ENCODE measurements at places on chromosomes 5 and 9.

GRCh38 chr5:170248172-170248930 lies 15.6 kb downstream of the C5orf58 start:
- no peak for DNase-seq

GRCh38 chr9:28135549-28135948 lies 562.3 kb upstream of the C9orf72 start:
- DNase-seq, result no peak

GRCh38 chr9:123876750-123877149 lies 53.2 kb downstream of the DENND1A start:
- DNase-seq, result no peak

- DNase-seq, result no peak
These were observed 52.8 kb upstream of the SNAPC3 start for GRCh38 chr9:15369871-15370270.

DNA sequence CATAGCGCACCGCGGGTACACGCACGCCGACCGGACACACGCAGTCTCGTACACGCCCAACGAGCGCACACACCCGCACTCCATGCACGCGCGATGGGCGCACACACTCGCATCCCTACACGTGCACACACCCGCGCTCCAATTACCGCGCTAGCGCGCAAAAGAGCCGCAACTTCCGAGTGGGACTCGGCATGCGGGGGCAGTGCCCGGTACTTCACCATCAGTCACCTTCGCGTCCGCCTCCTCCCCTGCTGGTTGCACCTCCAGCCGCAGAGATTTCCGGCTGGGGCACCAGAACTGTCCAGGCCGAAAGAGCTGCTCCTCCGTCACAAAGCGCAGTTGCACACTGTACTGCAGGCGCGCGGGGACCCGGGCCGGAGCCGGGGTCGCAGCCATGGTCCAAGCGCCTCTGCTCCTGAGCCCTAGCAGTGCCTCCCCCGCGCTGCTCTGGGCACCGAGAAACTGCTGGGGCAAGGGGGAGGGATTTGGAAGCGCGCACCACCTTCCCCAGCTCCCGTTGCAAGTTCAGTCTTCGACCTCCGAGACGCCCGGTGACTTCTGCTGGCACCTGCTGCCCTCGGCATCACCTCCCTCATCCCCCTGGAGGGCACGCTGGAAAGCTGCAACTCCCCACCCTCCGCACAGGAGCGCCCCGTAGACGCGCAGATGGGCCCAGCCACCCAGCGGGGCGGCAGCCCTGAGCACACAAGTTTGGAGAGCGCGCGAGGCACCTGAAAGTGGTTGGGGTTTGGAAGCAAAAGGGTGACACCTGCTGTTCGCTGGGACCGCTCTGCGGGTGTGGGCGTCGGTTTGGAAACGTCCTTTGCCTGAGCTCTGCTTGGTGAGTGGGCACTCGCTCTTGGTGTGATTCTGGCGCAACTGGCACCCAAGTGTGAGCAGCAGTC lies 337.4 kb upstream of the PUM3 start:
- DNase-seq, result peak; percentile 55

DNA sequence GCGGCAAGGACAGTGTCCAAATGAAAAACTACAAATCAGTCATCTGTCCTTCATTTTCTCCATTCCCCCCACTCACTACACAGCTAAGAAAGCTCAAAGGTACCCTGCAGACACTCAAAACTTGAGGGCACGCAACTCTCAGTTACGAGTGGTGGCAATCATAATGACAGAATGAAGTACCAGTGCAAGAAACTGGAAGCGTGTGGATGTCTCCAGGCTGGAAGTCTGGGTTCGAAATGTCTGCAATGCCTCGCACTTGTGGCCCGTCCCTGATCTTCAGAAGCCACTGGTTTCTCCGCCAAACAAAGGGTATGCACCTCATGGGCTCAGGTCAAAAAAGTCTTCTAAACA lies 597 bp upstream of the CENPH start:
- no peak for DNase-seq

- DNase-seq, result no peak
These were observed 68.7 kb upstream of the FSTL4 start for GRCh38 chr5:133680830-133681565.

- no peak for DNase-seq
These were observed 598.5 kb downstream of the BNC2 start for GRCh38 chr9:16271967-16272366.

- DNase-seq, result no peak
These were observed 18.5 kb downstream of the DDX31 start for GRCh38 chr9:132651259-132651658.

- DNase-seq, result no peak
These were observed 385.5 kb downstream of the GLIS3 start for GRCh38 chr9:3914416-3914815.

GRCh38 chr9:12191630-12192029 lies 501.6 kb upstream of the TYRP1 start:
- no peak for DNase-seq

GRCh38 chr9:83959061-83959460 lies 21.0 kb downstream of the HNRNPK start:
- no peak for DNase-seq

GRCh38 chr5:139458580-139459407 lies 3.7 kb downstream of the ECSCR start:
- no peak for DNase-seq

GRCh38 chr9:131747352-131747751 lies 7.5 kb upstream of the RAPGEF1 start:
- DNase-seq, result no peak

DNA sequence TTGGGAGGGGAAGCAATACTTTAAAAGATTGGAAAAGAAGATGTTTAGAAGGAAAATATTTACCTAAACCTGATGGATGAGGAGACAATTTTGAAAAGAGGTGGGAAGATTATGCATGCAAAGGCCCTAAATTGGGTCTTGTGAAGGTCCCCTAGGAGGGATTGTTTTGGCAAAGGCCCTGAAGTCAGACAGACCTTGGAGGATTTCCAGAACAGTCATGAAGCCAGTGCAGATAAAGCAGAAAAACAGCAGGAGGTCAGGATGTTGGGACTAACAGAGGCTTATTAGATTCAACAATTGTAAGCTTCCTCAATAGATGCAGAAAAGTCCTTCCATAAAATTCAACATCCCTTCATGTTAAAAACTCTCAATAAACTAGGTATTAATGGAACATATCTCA lies 361.0 kb upstream of the CDH6 start:
- DNase-seq, result no peak

- no peak for DNase-seq
These were observed 51.0 kb upstream of the IFNK start for GRCh38 chr9:27473111-27473529.

DNA sequence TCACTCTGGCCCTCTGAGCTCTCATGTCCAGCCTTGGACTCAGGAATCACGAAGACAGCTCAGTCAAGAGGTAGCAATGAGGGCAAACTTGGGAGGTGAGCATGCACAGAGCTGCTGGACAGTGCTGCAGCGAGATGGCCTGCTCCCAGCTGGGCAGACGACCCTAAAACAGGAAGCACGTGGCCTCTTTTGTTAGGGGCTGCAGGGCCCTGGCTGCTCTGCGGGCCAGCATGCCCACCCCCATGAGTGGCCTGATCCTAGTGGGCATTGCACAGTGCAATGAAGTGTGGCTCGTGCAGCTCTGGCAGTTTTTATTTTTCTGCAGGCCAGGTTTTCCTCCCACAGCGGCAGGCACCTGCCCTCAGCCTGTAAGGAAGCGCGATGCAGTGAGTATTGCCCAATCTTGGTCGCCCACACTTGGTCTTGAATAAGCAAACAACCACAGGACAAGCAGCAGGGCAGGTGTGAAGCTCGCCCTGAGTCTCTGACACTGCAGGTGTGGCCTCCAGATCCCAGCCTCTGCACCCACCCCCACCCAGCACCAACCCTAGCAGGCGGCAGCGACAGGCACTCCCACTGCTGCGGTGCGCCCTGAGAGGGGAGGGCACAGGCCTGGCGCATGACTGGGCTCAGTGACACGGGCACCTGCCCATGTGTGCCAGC lies 60.8 kb downstream of the SEMA4D start:
- no peak for DNase-seq

DNA sequence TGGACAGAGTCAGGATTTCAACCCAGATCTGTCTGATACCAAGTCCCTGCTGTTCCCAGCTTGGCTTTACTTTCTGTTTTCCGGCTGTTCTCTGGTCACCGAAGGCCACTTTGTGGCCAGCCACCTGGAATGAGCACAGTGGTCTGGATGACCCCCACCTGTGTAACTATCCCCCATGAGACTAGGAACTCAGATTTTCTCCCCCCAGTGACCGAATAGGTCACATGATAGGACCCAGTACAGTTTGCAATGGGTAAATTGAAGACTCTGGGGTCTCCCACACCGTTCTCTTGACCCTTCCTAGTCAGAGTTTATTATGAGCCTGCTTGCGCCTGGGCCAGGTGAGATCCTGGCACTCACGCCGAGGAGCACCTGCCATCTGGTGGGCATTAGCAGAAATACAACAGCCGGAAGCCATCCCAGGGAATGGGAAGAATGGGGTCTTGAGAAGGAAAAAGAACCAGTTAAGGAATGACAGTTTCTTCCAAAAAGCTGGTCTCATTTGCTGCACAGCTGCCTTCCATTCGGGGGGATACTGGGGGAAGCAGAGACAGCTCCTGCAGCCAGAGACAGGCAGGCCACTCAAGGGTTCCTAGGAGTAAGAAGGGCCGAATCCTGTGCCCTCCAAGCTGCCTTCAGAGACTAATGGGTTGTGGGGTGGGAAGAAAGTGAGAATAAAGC lies 7.1 kb downstream of the PHYHD1 start:
- DNase-seq, result peak; percentile 72

DNA sequence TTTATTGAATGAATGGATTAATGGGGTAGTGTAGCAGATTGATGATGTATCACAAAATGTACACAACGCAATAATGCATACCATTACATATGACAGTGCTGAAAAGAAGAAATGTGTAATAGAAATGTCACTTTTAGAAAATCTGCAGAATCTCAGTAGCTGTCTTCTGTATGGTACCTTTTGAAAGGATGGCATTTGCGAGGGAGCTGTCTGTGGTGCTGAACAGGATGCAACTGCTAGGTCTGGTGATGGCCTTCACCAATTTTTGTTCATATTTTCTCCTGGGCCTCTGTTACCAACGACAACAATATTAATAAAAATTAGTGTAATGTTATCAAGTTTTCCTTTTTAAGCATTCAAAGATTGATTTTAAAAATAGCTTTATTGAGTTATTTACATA lies 36.2 kb upstream of the OTULIN start:
- peak; percentile 25 for DNase-seq

- no peak for DNase-seq
These were observed 140.1 kb upstream of the PALM2AKAP2 start for GRCh38 chr9:109639674-109640579.

GRCh38 chr9:33459115-33459514 lies 11.7 kb upstream of the AQP3 start:
- no peak for DNase-seq

DNA sequence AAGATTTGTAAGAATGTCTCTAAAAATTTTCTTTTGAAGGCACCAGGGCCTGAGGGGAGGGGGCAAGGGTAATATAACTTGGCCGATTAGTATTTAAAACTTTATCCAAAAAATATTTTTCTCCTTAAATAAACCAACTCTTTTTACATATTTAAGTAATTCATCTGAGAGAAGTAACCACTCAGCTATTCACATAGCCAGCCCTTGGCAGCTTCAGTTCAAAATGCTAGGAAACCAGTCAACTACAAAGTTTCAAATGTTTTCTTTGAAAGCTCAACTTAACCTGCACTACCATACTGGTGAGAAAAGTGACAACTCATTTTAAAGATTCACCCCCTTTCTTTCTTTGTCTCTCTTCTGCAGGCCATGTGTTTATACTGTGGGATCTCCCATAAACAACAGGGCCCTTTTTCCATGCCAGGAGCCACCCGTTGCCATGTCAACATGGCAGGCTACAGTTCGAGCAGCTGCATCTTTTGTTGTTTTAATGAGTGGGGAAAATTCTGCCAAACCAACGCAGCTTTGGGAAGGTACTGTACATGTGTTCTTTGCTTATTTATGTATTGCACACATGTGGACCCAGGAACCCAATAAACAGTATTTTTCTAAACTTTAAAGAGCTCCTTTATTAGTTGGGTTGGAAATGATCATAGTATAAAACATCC lies 46.3 kb downstream of the AOPEP start:
- no peak for DNase-seq

DNA sequence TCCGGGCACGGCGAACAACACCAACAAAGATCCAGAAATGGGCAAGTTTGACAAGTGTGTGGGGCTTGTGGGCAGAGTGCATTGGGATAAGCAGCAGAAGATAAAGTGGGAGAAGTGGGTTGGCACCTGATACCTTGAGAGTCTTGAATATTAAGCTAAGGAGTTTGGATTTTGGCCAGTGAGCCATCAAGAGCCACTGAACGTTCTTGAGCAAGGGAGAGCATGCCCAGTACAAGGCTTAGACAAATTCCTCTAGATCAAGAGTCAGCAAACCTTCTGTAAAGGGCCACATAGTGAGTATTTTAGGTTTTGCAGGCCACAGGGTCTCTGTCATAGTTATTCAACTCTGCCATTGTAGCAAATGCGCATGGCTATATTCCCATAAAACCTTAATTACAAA lies 26.6 kb upstream of the TRMT10B start:
- DNase-seq, result no peak

GRCh38 chr9:135501261-135502167 lies 1.0 kb downstream of the MRPS2 start:
- DNase-seq, result no peak

DNA sequence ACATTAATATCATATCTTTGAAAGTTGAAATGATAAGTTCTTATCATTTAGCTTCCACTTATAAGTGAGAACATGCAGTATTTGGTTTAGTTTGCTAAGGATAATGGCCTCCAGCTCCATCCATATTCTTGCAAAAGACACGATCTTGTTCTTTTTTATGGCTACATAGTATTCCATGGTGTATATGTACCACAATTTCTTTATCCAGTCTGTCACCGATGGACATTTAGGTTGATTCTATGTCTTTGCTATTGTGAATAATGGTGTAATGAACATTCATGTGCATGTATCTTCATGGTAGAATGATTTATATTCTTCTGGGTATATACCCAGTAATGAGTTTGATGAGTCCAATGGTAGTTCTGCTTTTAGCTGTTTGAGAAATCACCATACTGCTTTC lies 135.0 kb upstream of the PRR16 start:
- no peak for DNase-seq
